ENCODE measurements at places on chromosomes 2 and 18.

GRCh38 chr18:55401638-55402191 lies 186.3 kb downstream of the TCF4 start:
- no peak for DNase-seq

DNA sequence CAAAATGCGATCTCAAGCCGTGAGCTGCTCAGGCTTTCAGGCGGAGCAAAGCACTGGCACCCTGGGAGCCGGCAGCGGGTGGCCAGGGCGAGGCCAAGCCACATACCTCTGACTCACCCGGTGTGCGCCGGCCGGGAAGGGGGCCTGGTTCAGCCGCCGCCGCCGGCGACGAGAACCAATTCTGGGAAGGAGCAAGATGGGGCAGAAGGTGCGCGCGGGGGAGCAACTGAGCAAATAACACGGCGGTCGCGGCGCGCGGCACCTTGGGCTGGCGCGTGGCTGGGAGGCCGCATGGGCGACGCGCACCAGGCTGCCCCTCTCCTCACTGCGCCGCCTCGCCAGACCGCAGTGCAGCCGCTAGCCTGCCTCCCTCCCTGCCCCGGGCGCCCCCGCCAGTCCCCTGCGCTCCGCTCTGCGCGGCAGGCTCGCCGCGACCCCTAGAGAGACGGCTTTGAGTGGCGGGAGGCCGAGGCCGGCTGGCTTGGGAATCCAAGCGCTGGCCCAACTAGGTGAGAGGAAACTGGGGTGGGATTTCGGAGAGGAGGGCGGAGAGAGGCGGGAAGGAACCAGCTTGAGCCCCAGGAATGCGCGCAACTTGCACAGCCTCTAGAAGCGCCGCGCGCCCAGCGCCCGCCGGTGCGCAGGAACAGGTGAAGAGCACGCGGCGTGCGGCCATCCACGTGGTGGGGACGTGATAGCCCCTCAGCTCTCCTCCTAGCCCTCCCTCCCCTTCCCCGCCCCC lies 3.2 kb downstream of the NRP2 start:
- DNase-seq, result no peak

DNA sequence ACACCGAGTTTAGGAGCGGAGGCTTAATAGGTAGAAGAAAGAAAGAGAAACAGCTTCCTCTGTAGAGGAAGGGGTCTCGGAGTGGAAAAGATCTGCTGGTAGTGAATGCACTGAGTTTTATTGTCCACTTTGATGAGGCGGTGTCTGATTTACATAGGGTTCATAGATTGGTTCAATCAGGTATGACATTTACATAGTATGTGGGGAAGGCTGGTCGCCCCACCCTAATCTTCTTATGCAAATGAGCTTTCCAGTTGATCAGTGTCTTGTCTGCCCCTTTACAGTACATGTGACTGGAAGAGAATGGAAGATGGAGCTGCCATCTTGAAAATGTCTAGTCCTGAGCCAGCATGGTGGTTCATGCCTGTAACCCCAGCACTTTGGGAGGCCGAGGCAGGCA lies 19.9 kb upstream of the CNOT11 start:
- no peak for DNase-seq

- DNase-seq, result no peak
These were observed 21.2 kb downstream of the SPP2 start for GRCh38 chr2:234071664-234072063.

GRCh38 chr2:202847693-202848524 lies 23.7 kb downstream of the ICA1L start:
- no peak for DNase-seq

Data from prostate gland (tissue), 2 donors.